AG09319 (cell line): ENCODE measurements at places on chromosomes 2 and 18.

GRCh38 chr2:88561646-88562388 is 65.4 kb downstream of the EIF2AK3 start:
- no peak for DNase-seq

- DNase-seq, result no peak
These were observed 388.7 kb upstream of the NRP2 start for GRCh38 chr2:205293559-205293958.

DNA sequence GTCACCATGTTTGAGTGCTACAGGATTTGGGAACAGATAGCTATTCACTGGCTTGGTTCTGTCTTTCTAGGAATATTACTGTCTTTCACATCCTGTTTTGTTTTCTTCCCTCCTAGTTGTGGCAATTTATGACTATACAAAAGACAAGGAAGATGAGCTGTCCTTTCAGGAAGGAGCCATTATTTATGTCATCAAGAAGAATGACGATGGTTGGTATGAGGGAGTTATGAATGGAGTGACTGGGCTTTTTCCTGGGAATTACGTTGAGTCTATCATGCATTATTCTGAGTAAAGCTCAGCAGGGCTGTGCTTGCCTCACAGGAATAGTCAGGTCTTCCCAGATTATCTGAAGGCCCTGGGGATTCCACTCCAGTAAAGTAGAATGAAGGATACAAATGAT is 98.9 kb downstream of the ABI2 start:
- DNase-seq, result no peak

GRCh38 chr18:21662581-21662980 is 42.0 kb downstream of the ABHD3 start:
- no peak for DNase-seq

DNA sequence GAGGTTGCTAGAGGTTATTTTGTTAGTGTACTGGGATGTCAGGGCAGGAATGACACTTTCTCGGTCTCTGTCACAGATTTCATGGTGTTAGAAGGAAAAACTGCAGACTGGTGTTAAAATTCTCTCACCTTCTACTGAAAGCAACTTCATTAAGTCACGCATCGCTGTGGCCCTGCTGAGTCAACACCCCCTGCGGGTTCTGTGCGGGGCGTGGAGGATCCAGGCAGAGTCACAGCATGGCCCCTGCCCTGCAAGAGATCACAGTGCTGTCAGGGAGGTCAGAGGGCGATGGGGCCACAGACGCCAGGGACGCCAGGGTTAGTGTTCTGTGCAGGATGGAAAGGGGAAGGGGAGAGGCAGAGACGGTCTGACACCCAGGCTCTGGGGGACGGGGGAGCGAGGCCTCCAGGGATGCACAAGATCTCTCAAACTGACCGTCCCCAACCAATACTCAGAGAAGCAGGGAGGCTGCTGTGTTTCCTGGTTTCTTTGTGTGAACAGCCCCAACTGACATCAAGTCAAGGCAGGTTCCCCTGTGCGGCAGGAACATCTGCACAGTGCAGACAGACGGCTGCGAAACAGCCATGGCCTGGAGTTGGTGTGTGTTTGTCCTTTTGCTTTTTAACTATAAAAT is 354.9 kb upstream of the SALL3 start:
- DNase-seq, result no peak

- DNase-seq, result no peak
These were observed 85.4 kb downstream of the XDH start for GRCh38 chr2:31329081-31329625.

DNA sequence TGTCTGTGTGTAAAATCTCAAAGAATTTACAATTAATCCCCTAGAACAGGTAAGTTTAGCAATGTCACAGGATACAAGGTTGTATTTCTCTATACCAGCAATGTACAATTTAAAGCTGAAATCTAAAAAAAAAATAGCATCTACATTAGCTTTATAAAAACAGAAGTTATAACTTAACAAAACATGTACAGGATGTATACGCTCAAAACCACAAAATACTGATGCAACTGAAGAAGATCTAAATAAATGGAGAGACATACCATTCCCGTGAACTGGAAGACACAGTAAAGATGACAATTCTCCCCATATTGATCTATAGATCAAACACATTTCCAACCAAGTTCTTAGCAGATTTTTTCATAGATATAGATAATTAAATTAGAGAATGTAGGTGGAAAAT is 17.5 kb upstream of the RANBP2 start:
- no peak for DNase-seq

DNA sequence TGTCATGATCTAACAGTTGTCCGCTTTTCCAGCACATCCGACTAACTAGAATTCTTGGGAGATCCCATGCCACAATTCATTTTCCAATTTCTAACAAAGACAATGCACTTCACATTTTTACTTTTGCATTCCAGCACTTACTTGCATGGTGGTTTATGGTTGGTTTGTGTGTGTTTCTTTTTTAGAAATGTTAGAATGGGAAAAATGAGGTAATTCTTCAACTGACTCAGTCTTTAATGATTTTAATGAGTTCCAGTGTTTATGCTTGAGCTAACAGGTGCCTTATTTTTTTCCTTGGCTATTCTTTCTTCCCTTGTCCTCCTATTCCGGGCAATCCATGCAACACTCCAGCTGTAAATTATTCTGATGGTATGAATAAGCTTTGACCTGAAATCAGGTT is 46.4 kb downstream of the SLC8A1 start:
- no peak for DNase-seq

- no peak for DNase-seq
These were observed 76.9 kb upstream of the ODC1 start for GRCh38 chr2:10524851-10525572.

GRCh38 chr2:63446658-63447057 is 141.6 kb downstream of the WDPCP start:
- DNase-seq, result no peak

- no peak for DNase-seq
These were observed 44.9 kb downstream of the FIGN start for GRCh38 chr2:163690896-163691295.

GRCh38 chr2:60408811-60409530 is 144.5 kb downstream of the BCL11A start:
- no peak for DNase-seq

GRCh38 chr2:151908204-151908882 is 80.1 kb upstream of the ARL5A start:
- DNase-seq, result no peak

DNA sequence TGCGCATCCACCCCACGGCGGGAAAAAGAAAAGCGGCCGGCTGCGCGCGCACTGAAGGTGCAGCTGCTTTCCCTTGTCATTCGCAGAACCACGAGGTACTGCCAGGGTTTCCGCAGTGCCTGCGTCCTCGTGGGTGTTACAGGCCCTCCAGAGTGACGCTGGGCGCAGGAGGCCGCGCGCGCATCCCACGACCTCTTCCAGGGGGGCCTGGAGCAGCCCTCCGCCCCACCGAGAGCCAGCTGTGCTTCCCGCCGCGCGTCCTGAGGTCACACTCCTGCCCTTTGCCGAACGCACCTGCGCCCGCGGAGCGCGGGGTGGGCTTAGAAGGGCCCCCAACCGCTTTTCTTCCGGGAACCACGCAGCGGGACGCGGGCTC is 378 bp upstream of the IAH1 start:
- DNase-seq, result no peak

DNA sequence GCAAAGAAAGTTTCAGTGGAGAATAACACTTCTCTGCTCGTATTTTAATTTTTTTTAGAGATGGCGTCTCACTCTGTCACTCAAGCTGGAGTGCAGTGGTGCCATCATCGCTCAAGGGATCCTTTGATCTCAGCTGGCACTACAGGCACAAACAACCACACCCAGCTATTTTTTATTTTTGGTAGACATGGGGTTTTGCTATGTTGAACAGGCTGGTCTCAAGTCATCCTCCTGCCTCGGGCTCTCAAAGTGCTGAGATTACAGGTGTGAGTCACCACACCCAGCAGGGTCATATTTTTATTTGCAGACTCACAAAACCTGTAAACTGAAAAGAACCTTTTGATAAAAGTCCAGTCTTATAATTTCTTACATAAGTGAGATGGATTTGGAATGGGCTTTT is 2.6 kb downstream of the TRAK2 start:
- DNase-seq, result no peak

DNA sequence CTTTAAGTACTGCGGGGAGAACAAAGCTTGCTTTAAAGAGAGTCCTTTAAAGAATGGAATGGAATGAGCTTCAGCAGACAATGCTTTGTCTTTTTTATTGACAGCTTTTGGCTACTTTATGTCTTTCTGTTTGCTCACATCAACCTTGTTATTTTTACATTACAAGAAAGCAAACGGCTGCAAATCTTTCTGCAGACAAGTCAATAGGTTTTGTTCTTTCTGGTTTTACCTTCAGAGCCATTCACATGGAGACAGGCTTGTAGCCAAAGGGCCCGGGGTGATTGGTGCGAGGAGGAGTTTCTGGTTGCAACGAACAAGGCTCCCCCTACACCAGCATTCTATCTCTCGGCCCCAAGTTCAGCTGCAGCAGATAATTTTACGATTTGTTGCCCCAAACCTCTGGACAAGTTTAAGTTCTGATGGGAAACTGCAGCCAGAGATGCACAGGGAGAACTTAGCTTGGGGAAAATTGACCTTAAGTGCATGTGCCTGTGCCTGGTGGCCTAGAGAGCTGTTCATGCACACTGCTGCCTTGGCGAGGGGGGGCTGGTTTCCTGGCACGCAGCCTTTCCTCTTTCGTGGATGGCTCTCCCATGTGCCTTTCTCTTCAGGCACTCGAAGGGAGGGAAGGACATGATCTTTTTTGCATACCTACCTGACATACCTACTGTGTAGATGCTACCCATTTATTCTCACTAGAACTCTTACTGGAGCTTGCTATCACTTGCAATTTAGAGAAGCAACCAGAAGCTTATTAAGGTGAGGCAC is 543.2 kb downstream of the DCDC2C start:
- DNase-seq, result no peak

DNA sequence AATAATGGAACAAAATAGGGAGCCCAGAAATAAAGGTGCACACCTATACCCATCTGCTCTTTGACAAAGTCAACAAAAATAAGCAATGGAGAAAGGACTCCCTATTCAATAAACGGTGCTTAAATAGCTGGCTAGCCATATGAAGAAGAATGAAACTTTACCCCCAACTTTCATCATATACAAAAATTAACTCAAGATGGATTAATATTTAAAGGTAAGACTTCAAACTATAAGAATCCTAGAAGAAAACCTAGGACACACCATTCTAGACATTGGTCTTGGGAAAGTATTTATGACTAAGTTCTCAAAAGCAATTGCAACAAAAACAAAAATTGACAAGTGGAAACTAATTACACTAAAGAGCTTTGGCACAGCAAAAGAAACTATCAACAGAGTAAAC is 139.1 kb downstream of the DNAH7 start:
- no peak for DNase-seq

DNA sequence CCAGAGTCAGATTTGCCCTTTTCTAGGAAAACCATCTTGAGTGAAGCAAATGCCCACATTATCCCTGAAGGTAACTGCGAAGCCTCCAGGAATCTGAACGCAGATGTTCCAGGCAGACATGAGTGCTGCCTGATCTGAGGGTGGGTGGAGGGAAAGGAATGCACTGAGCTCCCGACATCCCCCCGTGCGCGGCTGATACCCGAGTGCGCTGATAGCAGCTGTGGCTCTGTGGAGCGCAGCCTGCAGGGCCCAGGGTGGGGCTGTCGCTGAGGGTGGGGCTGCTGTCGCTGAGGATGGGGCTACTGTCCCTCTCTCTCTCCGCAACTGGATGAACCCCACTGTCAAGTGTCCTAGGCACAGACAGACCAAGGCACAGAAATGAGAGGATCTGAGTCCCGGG is 82.4 kb downstream of the GFPT1 start:
- no peak for DNase-seq

GRCh38 chr2:122927197-122927596 is 1097.9 kb upstream of the CNTNAP5 start:
- no peak for DNase-seq

GRCh38 chr2:231661422-231662027 is 46.8 kb upstream of the PTMA start:
- DNase-seq, result no peak

DNA sequence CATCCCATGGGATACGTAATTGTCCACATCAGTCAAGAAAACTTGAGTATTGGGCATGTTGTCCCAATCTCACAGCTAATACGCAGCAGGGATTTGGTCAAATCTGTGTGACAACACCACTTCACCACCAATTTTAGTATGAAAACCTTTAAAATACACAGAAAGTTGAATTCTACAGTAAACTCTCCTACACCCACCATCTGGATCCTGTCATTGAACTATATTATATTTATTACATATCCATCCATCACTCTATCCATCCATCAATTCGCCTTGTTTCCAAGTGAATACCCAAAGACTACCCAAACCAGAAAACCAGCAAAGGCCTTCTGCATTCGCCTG is 846 bp upstream of the FKBP7 start:
- no peak for DNase-seq

DNA sequence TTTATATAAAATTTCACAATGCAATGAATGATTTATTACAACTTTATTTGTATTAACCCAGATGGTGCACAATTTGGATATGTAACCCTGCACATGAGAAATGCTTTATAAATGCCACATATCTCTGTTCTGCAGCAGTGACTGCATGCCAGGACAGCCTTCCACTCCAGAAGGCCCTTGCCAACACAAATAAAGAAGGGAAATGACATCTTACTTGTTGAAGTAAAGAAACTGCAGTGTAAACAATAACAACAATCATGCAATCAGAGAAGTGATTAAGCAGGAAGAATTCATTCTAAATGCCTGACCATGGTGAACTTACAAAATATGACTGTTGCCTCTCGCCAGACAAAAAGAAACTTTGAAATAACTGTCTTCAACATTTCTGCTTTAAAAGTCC is 129.9 kb upstream of the CHST9 start:
- no peak for DNase-seq

DNA sequence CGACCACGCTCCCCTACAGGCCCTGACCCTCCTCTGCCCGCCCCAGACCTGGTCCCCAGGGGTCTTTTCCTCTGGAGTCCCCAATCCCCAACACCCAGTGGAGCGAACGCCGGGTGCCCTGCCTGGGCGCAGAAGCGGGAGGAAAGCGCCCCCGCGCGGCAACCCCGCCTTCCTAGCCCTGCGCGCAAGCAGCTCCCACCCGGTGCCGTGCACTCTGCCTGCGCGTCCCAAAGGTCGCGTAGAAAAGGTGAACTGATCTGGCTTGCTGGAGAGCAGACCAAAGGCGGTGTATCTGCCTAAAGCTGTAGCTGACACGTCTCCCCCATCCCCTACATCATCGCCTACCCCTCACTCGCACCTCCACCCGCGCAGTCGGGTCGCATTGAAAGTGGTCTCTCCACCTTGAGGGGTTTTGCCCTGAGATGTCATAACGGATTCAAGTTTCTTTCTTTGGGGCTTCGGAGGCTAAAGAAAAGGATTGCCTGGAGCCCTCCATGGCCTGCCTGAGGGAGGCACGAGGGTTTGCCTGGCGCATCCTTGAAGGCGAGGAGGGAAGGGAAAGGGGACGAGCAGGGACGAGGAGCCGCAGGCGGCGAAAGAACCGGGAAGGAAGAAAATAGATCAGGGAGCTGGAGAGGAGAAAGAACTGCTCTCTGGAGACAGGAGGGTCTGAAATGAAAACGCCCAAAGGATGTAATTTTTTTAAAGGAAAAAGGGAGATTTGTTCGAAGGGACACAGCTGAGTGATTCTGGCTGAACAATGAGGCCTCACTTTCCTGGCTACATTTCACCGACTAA is 5.8 kb downstream of the GAD1 start:
- DNase-seq, result no peak

GRCh38 chr18:62200121-62200914 is 13.3 kb downstream of the RELCH start:
- no peak for DNase-seq
